ENCODE measurements at places on chromosomes 16 and 17. TPM values are rescaled to one million over a fixed set of nuclear protein-coding genes. Genes with fewer than 3 reads are reported as not detected.

PCTP gene
- total RNA-seq = 6.9 TPM

TM4SF5 gene
- not detected for total RNA-seq

CHTF18 gene
- total RNA-seq = 21.0 TPM

NPIPA8 gene
- 5.6 TPM for total RNA-seq

ZSCAN10 gene
- not detected for total RNA-seq

VASN gene
- total RNA-seq = 1.9 TPM

CCDC92B gene
- total RNA-seq = 2.8 TPM

GRB7 gene
- not detected for total RNA-seq

DPEP3 gene
- not detected for total RNA-seq

TTYH2 gene
- total RNA-seq = 17.2 TPM

TNFRSF17 gene
- 0.63 TPM for total RNA-seq

SAMD14 gene
- total RNA-seq = 41.3 TPM

RDM1 gene
- 0.94 TPM for total RNA-seq

SLC13A2 gene
- not detected for total RNA-seq

TMEM114 gene
- not detected for total RNA-seq

KATNIP gene
- total RNA-seq = 41.0 TPM

SLC5A11 gene
- not detected for total RNA-seq

LGALS9 gene
- total RNA-seq = 2.8 TPM

FBXW10 gene
- 0.63 TPM for total RNA-seq

CACNG3 gene
- 4.4 TPM for total RNA-seq

TMEM101 gene
- total RNA-seq = 21.0 TPM

SMIM5 gene
- 0.31 TPM for total RNA-seq

CACNG5 gene
- 0.63 TPM for total RNA-seq

CHST4 gene
- total RNA-seq = not detected

ZNF423 gene
- 12.5 TPM for total RNA-seq

VTN gene
- 0.63 TPM for total RNA-seq

NUDT7 gene
- total RNA-seq = 3.1 TPM

CA5A gene
- not detected for total RNA-seq

CCL7 gene
- total RNA-seq = not detected

ASPHD1 gene
- 13.1 TPM for total RNA-seq

TMEM92 gene
- total RNA-seq = not detected

METTL9 gene
- 216 TPM for total RNA-seq

PMFBP1 gene
- 1.6 TPM for total RNA-seq

EVI2A gene
- 1.9 TPM for total RNA-seq
